ENCODE measurements at places on chromosomes 2 and 18.

DNA sequence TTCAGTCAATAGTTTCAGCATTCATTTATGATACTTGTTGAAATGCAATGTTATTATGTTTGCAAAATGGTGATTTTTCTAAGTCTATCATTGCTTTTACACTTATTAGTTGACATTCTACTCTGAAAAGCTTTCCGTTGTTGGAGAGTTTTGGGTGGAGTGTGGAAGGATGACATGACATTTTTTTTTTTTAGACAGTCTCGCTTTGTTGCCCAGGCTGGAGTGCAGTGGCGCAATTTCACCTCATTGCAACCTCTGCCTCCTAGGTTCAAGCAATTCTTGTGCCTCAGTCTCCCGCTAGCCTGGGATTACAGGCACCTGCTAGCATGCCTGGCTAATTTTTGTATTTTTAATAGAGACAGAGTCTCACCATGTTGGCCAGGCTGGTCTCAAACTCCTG, 29.8 kb downstream of the PIKFYVE start:
- H3K27ac ChIP-seq = no peak overlapping the region
- H3K27me3 ChIP-seq = no peaks in the 10 kb centered on the region
- H3K36me3 ChIP-seq = peaks cover 4% of the 10 kb centered on the region
- no peak overlapping the region for H3K4me3 ChIP-seq
- no peaks in the 10 kb centered on the region for H3K4me1 ChIP-seq

GRCh38 chr2:66578054-66578686, 143.2 kb downstream of the MEIS1 start:
- no peak overlapping the region for H3K4me3 ChIP-seq
- peak; percentile 75 for DNase-seq
- no peaks in the 10 kb centered on the region for H3K4me1 ChIP-seq
- H3K36me3 ChIP-seq = no peaks in the 10 kb centered on the region

GRCh38 chr18:74963820-74964446, 245.0 kb downstream of the PTGR3 start:
- H3K36me3 ChIP-seq = no peaks in the 10 kb centered on the region
- H3K4me3 ChIP-seq = no peak overlapping the region
- H3K27ac ChIP-seq = no peak overlapping the region
- DNase-seq = no peak

- H3K27ac ChIP-seq = no peak overlapping the region
- H3K27me3 ChIP-seq = no peaks in the 10 kb centered on the region
- H3K4me1 ChIP-seq = no peaks in the 10 kb centered on the region
- no peak for DNase-seq
- H3K36me3 ChIP-seq = no peaks in the 10 kb centered on the region
- H3K4me3 ChIP-seq = no peak overlapping the region
Observed at GRCh38 chr2:171307560-171307959, 126.2 kb downstream of the METTL8 start.

- no peak overlapping the region for H3K27ac ChIP-seq
- H3K4me3 ChIP-seq = no peak overlapping the region
- no peaks in the 10 kb centered on the region for H3K27me3 ChIP-seq
Observed at GRCh38 chr18:25843791-25844190, 246.6 kb downstream of the SS18 start.

- H3K4me3 ChIP-seq = no peak overlapping the region
- no peaks in the 10 kb centered on the region for H3K36me3 ChIP-seq
- DNase-seq = peak; percentile 81
- no peaks in the 10 kb centered on the region for H3K27me3 ChIP-seq
- no peaks in the 10 kb centered on the region for H3K4me1 ChIP-seq
Observed at GRCh38 chr2:68994864-68995263, 18.1 kb upstream of the ANTXR1 start.

- peaks cover 3% of the 10 kb centered on the region for H3K27me3 ChIP-seq
- H3K27ac ChIP-seq = no peak overlapping the region
- no peaks in the 10 kb centered on the region for H3K4me1 ChIP-seq
- H3K36me3 ChIP-seq = no peaks in the 10 kb centered on the region
- no peak for DNase-seq
- no peak overlapping the region for H3K4me3 ChIP-seq
Observed at GRCh38 chr2:169106563-169107545, 37.5 kb downstream of the DHRS9 start.

DNA sequence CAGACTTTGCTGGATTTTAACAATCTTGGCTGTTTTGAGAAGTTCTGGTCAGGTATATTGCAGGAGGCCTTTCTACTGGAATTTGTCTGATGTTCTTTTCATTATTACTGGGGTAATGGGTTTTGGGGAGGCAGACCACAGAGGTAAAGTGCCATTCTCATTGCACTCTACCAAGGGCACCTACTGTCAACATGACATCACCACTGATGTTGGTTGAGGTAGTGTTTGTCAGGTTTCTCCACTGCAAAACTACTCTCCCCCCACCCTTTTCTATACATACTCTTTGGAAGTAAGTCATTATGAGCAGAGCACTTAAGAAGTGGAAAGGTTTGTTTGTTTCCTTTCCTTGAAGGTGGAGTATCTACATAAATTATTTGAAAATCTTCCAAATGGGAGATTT, 27.0 kb downstream of the PRKD3 start:
- no peaks in the 10 kb centered on the region for H3K27me3 ChIP-seq
- no peak for DNase-seq

GRCh38 chr2:44549856-44550255, 188.1 kb downstream of the CAMKMT start:
- H3K36me3 ChIP-seq = no peaks in the 10 kb centered on the region
- no peak overlapping the region for H3K27ac ChIP-seq
- no peaks in the 10 kb centered on the region for H3K27me3 ChIP-seq
- peaks cover 8% of the 10 kb centered on the region for H3K4me1 ChIP-seq
- H3K4me3 ChIP-seq = no peak overlapping the region
